ENCODE measurements at places on chromosomes 11 and 22. TPM values are rescaled to one million over a fixed set of nuclear protein-coding genes. Genes with fewer than 3 reads are reported as not detected.

Gene B3GAT1
- not detected for total RNA-seq

Gene MPZL2
- 0.06 TPM for total RNA-seq

Gene DHCR7
- total RNA-seq: 46.5 TPM

Gene MFRP
- total RNA-seq: not detected

Gene TUBA8
- total RNA-seq: 0.95 TPM

Gene OR51E1
- total RNA-seq: not detected

Gene KRTAP5-10
- not detected for total RNA-seq

Gene KCTD14
- total RNA-seq: 1.4 TPM

Data from A549 treated with Hydrocortisone at 1 μM for 4 hours (cell line).